ENCODE measurements at places on chromosomes 4 and X.

- DNase-seq: no peak
These were observed 10.9 kb upstream of the MSX1 start for GRCh38 chr4:4848540-4848939.

GRCh38 chr4:41619161-41619560, 81.2 kb downstream of the LIMCH1 start:
- DNase-seq: no peak

- DNase-seq: peak; percentile 30
These were observed 5.4 kb upstream of the NAA11 start for GRCh38 chr4:79331126-79331876.

DNA sequence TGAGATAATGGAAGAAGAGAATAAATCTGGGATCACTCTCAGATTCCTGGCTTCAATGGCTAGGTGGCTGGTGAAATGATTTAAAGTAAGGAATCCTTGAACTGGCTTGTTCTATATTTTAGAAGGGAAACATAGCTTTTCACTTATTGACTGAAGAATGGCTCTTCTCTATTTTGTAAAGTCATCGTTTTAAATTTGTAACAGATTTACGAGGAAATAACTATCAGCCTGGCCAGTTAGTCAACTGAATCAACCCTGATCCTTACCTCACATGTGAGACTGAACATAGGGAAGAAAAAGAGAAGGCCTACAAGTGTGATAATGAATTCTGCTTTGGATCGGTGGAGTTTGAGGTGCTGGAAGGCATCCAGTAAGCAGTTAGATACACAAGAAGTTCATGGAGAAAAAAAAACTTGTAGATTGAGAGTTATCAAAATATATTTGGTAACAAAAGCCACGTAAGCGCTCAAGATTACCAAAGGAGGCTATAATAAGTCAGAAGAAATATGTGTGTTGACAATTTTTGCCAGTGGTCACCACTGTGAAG, 12.0 kb downstream of the AREG start:
- DNase-seq: no peak

DNA sequence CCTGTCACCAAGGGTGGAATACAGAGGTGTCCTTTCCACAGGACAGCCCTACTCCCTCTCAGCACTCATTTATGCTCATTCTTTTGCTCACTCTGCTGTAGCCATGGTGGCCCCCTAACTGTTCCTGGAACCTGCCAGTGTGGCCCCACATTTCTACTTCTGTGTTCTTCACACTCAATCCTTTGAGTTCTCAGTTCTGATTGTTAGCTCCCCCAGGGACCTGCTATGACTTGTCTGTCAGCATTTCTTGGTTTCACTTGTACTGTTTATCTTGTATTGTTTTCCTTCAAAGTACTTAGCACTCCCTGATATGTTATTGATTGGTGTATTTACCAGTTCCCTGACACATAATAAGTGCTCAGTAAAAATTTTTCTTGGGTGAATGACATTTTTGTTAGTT, 14.9 kb downstream of the VBP1 start:
- no peak for DNase-seq

DNA sequence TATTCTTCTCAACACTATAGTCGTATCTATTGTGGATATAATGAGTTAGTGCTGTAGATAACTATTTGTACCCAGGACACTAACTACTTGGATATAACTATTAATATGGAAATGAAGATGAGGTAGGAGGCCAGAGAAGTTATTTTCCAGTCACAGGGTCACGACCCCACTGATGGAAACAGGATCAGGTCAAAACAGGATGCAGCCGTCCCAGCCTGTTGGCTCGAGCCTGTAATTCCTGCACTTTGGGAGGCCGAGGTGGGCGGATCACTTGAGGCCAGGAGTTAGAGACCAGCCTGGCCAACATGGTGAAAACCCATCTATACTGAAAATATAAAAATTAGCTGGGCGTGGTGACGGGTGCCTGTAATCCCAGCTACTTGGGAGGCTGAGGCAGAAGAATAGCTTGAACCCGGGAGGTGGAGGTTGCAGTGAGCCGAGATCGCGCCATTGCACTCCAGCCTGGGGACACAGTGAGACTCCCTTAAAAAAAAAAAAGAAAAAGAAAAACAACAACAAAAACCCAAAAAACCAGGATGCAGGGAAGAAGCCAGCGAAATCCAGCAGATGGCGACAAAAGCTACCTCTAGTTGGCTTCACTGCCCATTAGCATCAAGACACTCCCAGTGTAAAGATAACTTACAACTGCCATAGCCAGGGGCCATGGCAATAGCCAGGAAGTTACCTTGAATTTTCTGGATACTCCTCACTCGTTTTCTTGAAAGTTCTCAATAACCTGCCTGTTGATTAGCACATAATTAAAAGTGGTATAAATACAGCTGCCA, 37.9 kb upstream of the NKAP start:
- peak; percentile 47 for DNase-seq

DNA sequence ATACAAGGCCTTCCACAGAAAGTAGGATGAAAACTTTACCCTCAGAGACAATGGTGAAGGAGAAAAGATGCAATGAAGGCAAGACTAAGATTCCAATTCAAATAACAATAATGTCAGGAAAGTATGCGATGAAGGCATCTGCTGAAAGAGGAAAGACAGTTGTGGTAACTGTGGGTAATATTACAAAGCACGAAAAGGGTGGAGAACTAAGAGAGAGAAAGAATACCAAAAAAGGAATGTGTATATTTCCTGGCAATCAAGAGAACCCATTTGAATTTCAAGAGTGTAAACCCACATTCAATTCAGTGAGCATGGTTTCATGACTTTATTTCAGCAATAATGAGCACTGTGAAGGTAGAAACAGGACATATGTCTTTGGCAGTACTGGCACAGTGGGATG, 225.5 kb downstream of the PALLD start:
- no peak for DNase-seq

- DNase-seq: peak; percentile 61
These were observed 36.0 kb upstream of the TTC29 start for GRCh38 chr4:146981651-146982050.

GRCh38 chr4:110653321-110654253, 30.7 kb upstream of the PITX2 start:
- no peak for DNase-seq

DNA sequence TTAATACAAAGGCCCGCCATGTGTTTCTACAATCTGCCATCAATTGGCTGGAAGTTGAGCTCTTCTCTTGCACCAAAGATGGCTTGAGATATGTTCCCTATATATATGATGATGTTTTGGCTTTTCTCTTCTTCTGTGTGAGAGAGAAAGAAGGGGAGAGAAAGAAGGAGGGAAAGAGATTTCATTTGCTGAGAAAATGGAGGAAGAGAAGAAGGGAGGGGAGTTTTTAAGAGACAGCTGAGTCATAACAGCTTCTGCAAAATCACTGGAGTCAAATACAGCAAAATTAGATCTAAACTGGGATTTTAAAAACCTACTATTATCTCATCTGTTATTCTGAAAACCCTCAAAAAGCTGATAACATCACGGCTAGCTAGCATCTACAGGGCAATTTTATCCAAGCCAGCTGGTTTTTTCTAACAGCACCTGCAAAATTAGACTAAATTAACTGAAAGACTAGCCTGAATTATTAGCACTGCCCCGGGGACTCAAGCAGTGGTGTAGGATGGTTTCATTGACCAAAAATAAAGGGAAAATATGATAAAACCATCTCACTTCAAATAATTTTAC, 647.6 kb upstream of the ACTRT1 start:
- no peak for DNase-seq

DNA sequence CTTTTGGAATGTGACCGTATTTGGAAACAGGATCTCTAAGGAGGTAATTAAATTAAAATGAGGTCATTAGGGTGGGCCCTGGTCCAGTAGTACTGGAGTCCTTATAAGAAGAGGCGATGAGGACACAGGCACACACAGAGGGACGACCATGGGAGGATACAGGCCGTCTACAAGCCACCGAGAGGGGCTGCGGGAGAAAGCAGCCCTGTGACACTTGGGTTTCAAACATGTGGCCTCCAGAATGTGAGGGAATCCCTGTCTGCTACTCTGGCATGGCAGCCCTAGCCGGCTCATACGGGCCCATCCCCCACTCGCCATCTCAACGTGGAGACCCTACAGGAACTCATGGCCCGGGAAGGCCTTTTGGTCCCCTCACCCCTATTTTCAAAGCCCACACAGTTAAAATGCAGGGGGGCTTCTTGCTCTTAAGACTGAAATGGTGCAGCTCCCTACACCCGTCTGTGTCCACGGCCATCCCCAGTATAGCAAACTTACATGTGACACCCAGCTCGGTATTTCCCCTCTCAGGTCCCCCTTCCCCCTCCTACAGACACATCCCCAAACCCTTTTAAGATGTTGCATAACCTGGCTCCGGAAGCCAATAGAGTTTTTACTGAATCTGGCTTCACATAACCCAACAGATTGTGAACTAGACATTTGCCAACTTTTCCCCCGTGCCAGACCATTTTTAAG, 124.1 kb upstream of the TBL1X start:
- no peak for DNase-seq

DNA sequence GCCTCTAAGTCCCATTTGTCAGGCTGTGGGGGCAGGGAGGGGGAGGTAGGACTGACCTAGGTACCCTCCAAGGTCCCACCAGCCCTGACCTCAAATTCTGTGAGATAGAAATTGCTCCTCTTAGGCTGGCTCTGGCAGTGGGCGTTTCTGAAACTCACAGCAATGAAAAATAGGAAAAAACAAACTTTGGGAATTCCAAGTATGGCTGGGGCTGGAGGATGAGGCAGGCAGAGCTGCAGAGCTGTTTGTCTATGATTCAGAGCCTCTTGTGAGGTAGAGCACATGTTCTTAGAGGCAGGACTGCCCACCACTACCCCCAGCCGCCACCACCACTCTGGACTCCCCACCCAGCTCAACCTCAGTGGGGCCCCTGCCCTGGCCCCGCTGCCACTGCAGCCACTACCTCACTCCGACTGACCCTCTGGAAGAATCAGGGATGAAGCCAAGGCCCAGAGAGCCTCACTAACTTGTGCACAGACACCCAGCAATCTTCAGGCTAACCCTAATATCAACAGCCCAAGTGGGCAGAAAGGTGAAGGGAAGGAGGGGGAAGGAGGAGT, 98.2 kb downstream of the PJA1 start:
- DNase-seq: peak; percentile 19

DNA sequence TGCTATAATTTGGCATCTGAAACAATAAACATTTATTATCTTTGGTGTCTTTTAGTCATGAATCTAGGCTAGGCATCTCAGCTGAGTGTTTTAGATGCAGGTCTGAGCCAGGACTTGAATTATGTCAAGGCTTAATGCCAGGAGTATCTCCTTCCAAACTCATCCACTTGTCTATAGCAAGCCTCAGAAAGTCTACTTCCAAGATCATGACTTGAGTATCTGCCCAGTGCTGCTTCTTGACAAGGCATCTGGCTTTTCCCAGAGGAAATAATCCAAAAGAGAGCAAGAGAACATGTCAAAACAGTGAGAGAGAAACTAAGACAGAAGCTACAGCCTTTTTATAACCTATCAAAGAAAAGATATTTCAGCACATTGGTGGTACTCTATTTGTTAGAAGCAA, 1052.1 kb upstream of the PCDH10 start:
- no peak for DNase-seq

DNA sequence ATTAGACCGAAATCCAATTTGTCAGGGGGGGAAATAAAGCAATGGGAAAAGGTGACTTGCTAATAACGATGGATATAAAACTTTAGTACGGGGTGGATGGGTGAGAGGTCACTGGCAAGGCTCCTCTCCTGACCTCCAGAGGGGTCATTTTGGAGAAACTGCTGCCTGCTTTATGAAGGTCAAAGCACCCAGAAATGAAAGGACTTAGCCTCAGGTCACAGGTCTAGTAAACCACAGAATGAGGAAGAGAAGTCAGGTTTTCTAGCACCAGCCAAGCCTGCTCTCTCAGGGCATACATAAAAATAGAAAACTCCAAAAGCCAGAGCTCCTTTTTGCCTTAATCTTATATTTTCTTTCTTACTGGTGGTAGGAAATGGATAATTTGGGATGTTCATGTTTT, 134.2 kb downstream of the SHROOM3 start:
- DNase-seq: no peak

- peak; percentile 5 for DNase-seq
These were observed 48.8 kb downstream of the RBPJ start for GRCh38 chr4:26369581-26369980.

GRCh38 chr4:24190761-24191695, 301.2 kb upstream of the PPARGC1A start:
- DNase-seq: no peak

DNA sequence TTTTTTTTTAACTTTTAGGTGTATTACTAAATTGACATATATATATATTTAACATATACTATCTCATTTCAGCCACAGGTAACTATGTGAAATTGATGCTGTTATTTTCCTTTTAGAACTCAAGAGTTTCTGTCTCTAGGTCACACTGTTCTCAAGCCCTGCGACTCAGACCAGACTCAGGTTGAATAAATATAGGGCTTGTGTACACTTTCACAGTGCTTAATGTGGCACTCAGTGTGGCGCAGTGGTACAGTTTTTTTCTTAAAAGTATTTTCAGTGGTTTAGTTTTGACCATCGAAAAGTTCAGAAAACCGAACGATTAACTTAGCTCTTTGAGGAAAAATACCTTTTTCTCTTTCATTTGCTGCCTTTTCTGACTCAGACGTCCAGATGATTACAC, 24.7 kb downstream of the PACRGL start:
- DNase-seq: no peak

DNA sequence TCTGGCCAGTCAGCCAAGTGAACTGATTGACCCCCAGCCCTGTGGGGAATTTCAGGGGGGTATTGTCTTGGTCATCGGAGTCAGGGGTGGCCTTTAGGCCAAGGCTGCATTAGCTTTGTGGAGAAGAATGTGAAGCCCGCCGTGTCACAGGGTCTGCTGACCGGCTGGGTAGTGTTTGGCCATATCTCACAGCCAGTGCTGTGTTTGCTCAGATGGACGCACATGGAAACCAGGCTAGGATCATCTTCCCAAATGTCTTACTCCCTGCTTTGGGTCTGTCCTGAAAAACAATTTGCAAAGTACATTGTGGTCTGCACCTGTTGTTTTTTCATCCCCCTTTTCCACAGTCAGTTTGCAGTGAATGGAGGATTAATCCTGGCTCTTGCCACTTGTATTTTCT, 13.0 kb downstream of the TMEM164 start:
- DNase-seq: no peak

- peak; percentile 35 for DNase-seq
These were observed 220.7 kb downstream of the CAMK2D start for GRCh38 chr4:113540859-113541258.

DNA sequence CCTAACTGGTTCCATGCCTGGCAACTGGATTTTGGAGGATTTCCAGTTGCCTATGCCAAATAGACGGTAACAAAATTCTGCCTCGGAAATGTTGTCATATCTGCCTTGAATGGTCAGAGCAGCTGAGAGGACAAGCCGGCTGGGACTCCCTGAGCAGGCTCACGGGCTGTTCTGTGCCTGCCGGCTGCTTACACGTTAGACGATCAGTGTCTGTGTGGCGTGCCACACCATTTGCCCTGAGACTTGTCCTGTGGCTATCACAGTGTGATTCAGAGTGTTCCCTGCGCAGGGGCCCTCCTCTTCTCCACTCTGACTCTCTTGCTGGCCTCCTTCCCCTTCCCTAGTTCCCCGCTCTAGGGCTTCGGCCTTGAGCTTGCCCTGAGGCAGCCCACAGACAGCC, 42.4 kb downstream of the RAI2 start:
- no peak for DNase-seq

Data from cardiac muscle cell (in vitro differentiated cells and primary cell).